Vagina (tissue), 2 donors: ENCODE measurements at places on chromosomes 16 and 17. TPM values are rescaled to one million over a fixed set of nuclear protein-coding genes. Genes with fewer than 3 reads are reported as not detected.
A peak's percentile ranks its signal among the peaks of the same experiment; 100 is the strongest.

GRCh38 chr17:19497624-19498023 is 36.0 kb upstream of the SLC47A1 start:
- DNase-seq = no peak

DNA sequence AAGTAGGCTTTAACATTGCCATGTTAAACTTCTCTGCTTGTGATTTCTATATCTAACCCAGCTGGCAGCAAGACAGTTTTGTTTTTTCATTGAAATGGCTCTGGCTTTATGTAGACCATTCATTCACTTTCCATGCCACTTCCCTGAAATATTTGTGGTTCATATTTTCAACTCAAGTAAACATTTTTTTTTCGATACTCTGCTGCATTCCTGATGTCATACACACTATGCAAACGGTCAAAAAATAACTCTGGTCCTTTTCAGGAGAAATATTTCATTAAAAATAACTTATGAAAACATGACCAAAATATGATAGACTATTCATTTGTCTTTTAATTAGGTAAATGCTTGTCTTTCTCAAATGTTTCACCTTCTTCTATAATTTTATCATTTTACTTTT is 116.3 kb downstream of the USP22 start:
- no peak for DNase-seq

DNA sequence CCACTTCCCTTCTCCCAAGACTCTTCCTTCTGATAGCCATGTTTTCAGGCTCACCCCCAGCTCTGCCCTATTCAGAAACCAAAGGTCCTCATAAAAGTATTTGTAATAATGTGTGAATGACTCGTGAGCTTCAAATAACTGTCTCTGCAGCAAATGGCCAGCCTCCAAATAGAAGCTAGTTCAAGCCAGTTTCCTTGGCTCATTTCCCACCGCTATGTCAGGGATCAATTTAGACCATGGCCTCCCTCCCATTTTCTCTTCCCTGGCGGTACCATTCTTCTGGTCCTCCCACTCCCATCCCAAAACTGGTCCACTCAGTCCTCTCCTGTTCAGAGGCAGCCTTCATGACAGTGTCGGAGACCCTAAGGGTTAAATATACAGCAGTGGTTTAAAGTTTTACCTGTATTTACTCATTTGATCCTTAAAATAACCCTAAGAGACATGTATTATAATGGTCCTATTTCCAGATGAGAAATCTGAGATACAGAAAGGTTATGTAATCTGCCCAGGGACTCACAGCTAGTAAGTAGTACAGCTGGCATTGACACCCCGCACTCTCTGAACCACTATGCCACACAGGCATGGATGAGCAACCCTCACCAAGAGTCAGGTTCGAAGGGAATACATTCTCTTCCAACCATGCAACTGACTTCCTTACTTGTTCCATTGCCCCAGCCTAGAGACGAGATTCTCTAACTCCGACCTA is 42.9 kb downstream of the GAS7 start:
- DNase-seq = no peak

GRCh38 chr16:73956587-73957494 is 339.8 kb upstream of the PSMD7 start:
- DNase-seq = no peak

SCNN1B gene
- 76.9 TPM for total RNA-seq

HYDIN gene
- not detected for total RNA-seq

DNA sequence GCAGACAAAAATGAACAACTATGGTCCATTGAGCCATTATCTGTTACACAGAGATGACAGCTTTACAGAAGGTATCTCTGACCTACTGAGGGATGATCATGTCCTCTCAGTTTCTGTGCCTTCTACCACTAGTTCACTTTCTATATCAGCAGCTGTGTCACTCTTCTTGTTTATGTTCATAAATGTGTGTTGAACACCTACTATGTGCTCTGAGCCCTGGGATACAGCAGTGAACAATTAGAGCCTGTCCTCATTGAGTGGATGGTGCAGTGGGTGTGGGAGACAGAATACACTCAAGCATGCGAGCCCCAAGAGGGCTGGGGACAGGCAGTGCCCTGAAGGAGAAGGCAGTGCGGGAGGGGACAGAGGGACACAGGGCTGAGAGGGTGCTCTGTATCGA is 92.1 kb downstream of the ABCC6 start:
- DNase-seq = no peak

SLC47A1 gene
- 29.7 TPM for total RNA-seq

DNA sequence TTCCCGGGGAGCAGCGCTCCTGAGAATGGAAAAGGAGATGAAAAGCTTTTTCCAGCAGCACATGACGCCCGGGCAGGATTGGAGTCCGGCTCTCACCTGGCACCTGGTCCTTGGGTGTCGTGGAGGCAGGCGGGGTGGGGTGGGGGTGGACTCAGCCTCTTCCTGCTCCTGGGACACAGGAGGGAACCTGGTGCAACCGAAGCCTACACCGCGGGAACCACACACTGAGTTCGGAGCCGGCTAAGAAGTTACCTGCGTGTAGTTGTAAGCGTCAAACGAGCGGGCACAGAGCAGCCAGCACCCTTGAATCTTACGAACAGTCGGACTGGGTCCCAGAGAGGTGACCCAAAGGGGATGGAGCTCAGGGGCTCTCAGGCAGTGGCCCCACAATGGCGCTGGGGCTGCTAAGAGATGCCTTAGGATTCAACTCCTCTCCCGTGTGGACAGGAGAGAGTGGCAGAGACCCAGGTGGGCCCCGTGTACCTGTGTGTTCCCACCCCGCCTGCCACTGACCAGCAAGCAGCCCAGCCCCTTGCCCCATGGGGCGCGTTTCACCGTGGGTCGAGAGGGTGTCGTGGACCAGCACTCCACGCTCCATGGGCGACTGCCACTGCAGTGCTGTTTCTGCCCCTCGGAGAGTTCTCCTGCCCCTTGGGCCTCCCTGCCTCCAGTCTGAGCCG is 105.8 kb upstream of the METRNL start:
- DNase-seq = peak; percentile 85

- DNase-seq = no peak
These were observed 3.6 kb downstream of the BANP start for GRCh38 chr16:87954826-87955225.

YBX2 gene
- total RNA-seq = 0.25 TPM

OTOP3 gene
- total RNA-seq = 0.74 TPM

- no peak for DNase-seq
These were observed 2.3 kb upstream of the ARMC5 start for GRCh38 chr16:31456988-31457360.

MYO19 gene
- total RNA-seq = 112 TPM

- DNase-seq = no peak
These were observed 20.5 kb downstream of the EFTUD2 start for GRCh38 chr17:44878627-44879221.

SLC26A11 gene
- total RNA-seq = 22.8 TPM

GRCh38 chr17:14214271-14214670 is 22.4 kb downstream of the CDRT15 start:
- DNase-seq = no peak

CA7 gene
- total RNA-seq = not detected

SLC16A5 gene
- total RNA-seq = 26.8 TPM

CCL23 gene
- 13.3 TPM for total RNA-seq
